ENCODE measurements at places on chromosomes 2 and 18. TPM values are rescaled to one million over a fixed set of nuclear protein-coding genes. Genes with fewer than 3 reads are reported as not detected.

GRCh38 chr18:46028536-46028891 is 43.5 kb downstream of the PSTPIP2 start:
- H3K4me3 ChIP-seq = peak overlapping the region; percentile 83
- peaks cover 38% of the 10 kb centered on the region for H3K27me3 ChIP-seq
- peak overlapping the region; percentile 17 for H3K27ac ChIP-seq

- H3K27me3 ChIP-seq = no peaks in the 10 kb centered on the region
- no peaks in the 10 kb centered on the region for H3K36me3 ChIP-seq
- H3K4me1 ChIP-seq = peaks cover 58% of the 10 kb centered on the region
- no peak overlapping the region for H3K27ac ChIP-seq
- H3K4me3 ChIP-seq = no peak overlapping the region
Measured at GRCh38 chr2:31081492-31081891, 56.7 kb downstream of the GALNT14 start.

DNA sequence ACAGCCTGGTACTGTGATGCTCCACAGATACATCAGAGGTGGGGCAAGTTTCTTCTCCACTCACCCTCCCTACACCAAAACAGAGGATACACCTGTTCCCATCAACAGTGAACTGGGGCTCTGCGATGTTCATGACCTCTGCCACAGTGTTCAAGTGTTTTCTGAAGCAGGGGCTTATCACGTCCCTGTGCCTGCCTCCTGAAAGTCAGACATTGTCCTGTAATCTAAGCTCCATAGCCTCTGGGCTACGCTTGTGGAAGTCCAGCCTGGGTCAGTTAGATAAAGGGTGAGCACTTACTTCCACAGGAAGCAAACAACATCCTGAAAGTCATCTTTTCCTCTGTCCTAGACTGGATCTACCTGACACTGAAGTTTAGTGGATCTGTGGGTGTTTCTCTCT is 20.2 kb upstream of the MRO start:
- no peak for DNase-seq
- no peak overlapping the region for H3K4me3 ChIP-seq
- no peak overlapping the region for H3K27ac ChIP-seq
- peaks cover 32% of the 10 kb centered on the region for H3K4me1 ChIP-seq
- H3K36me3 ChIP-seq = no peaks in the 10 kb centered on the region
- no peaks in the 10 kb centered on the region for H3K27me3 ChIP-seq

DNA sequence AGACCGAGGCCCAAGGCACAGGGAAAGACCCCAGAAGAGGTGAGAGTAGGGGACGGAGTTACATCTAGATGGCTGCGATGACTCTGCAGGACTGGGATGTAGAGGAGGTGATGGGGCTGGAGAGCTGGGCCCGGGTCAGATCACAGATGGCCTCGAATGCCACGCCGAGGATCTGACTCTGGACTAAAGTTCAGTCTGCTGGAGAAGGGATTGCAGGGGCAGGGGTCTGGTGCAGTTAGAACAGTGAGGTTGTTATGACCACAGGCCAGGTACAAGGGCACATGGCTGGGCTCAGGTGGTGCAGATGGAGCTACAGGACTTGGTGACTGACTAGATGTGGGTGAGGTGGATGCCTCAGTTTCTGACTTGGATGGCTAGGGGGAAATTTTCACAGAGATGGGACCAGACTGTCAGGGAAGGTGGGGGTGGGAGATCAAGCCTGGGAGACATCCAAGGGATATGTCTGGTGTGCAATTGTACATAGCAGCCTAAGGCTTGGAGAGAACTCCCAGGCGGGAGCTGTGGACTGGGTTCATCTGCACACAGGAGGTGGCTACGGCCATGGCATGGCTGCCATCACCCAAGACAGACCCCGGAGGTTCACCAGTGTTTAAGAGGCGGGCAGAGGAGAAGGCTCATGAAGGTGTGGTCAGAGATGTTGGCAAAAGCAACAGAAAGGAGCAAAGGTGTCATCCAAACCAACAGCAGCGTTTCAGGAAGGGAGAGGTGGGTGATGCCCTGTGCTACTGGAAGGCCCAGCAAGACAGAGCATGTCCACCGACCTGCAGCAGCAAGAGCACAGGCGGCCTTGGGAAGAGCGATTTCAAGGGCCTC is 66.9 kb downstream of the CIB4 start:
- no peak overlapping the region for H3K27ac ChIP-seq
- H3K4me3 ChIP-seq = no peak overlapping the region
- peaks cover 11% of the 10 kb centered on the region for H3K36me3 ChIP-seq
- no peaks in the 10 kb centered on the region for H3K4me1 ChIP-seq
- DNase-seq = no peak
- H3K27me3 ChIP-seq = no peaks in the 10 kb centered on the region

RAB17 gene
- total RNA-seq = 38.3 TPM

KCNIP3 gene
- 1.1 TPM for total RNA-seq

REL gene
- 23.4 TPM for total RNA-seq

DNA sequence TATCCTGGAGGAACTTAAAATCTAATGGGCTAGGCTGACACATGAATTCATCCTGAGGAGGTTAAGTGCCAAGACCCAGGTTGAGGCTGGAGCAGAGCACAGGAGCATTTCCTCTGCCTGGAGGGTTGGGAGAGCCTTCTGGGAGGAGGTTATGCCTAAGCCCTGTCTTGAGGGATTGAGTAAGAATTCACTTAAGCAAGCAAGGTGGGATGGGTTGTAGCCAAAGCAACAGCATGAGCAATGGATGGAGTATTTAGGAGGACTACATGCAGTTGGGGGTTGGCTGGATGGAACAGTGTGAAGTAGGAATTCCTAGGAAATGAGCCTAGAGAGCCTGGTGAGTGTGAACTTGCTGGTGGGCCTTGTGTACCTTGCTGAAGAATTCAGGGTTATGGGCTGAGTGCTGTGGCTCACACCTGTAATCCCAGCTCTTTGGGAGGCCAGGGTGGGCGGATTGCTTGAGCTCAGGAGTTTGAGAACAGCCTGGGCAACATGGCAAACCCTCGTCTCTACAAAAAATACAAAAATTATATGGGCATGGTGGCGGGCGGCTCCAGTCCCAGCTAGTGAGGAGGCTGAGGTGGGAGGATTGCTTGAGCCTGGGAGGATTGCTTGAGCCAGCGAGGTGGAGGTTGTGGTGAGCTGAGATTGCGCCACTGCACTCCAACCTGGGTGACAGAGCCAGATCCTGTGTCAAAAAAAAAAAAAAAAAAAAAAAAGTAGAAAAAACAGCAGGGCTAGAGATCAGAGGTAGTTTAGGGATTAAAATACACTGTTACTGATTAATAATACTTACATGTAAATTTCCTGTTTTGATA is 22.2 kb downstream of the TANC1 start:
- no peak for DNase-seq
- no peaks in the 10 kb centered on the region for H3K36me3 ChIP-seq
- peaks cover 61% of the 10 kb centered on the region for H3K4me1 ChIP-seq
- H3K4me3 ChIP-seq = no peak overlapping the region
- peak overlapping the region; percentile 10 for H3K27ac ChIP-seq

- H3K4me1 ChIP-seq = no peaks in the 10 kb centered on the region
- H3K36me3 ChIP-seq = no peaks in the 10 kb centered on the region
- H3K27me3 ChIP-seq = no peaks in the 10 kb centered on the region
- no peak overlapping the region for H3K4me3 ChIP-seq
- no peak for DNase-seq
Measured at GRCh38 chr2:103991591-103991990, 862.3 kb upstream of the POU3F3 start.

- peaks cover 24% of the 10 kb centered on the region for H3K27me3 ChIP-seq
- H3K27ac ChIP-seq = no peak overlapping the region
- H3K4me1 ChIP-seq = no peaks in the 10 kb centered on the region
Measured at GRCh38 chr18:25464227-25464626, 112.3 kb upstream of the ZNF521 start.

DNA sequence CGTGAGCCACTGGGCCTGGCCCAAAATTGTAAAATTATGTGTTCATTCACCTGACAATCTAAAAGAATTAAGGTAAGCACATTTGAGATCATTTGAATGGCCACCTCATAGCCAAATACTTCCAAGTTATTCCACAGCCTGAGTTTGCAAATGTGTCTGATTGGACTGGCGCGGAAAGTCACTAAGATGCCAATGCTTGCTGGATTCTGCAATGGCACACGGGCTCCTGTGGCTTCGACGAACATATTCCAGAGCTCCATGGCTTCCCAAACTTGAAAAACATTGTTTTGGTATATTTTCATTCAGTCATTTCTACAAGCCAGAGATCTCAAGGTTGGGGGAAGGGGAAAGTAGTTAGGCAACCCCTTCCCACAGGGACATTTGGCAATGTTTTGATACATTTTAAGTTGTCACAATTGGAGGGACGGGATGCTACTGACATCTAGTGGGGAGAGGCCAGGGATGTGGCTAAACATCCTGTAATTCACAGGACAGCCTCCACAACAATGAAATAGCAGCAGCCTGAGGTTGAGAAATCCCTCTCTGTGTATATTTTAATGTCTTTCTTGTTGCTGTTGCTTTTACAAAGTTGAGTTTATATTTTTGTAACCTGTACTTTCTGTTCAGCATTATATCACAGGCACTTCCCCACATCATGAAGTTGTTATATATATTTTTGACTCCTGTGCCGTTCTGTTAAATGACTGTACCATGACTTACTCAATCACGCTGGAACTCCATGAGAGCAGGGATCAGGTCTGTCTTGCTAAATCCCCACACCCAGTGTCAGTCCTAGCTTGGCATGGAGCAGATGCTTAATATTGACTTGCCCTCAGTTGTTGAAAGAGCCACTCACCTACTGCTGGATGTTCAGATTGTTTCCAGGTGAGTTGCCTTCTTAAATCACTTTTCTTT is 56.9 kb downstream of the COL4A4 start:
- peaks cover 3% of the 10 kb centered on the region for H3K36me3 ChIP-seq
- H3K4me3 ChIP-seq = no peak overlapping the region
- no peaks in the 10 kb centered on the region for H3K4me1 ChIP-seq
- H3K27me3 ChIP-seq = no peaks in the 10 kb centered on the region

IL1A gene
- 6.4 TPM for total RNA-seq

DNA sequence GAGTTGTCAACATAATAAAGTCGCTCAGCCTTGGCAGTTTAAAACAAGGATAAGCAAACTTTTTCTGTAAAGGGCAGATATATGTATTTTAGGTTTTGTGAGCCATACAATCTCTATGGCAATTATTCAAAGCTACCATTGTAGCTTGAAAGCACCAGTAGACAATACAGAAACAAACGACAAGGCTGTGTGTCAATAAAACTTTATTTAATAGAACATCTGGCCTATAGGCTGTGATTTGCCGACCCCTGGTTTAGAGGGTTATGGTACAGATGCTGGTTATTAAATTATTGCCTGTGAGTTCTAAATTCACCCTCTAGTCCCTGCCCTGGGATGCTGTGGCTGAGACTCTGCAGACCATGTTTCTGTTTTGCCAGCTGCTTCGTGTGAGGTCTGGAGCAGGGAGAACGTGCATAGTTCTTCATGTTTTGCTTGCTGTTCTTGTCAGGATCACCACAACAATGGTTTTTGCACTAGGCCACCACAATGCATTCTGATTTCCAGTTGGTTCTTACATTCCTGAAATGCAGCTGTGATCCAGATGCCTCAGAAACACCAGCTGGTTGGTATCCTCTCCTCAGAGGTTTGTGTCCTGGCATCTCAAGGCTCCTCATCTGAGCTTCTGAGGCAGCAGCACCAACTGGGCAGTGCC is 46.6 kb downstream of the ICOS start:
- H3K4me3 ChIP-seq = no peak overlapping the region
- no peak for DNase-seq
- no peaks in the 10 kb centered on the region for H3K4me1 ChIP-seq
- no peak overlapping the region for H3K27ac ChIP-seq
- no peaks in the 10 kb centered on the region for H3K36me3 ChIP-seq

- no peak overlapping the region for H3K4me3 ChIP-seq
- H3K27ac ChIP-seq = no peak overlapping the region
- no peaks in the 10 kb centered on the region for H3K27me3 ChIP-seq
- no peaks in the 10 kb centered on the region for H3K4me1 ChIP-seq
- H3K36me3 ChIP-seq = no peaks in the 10 kb centered on the region
- no peak for DNase-seq
Measured at GRCh38 chr2:174836995-174837390, 72.7 kb upstream of the CHRNA1 start.

DNA sequence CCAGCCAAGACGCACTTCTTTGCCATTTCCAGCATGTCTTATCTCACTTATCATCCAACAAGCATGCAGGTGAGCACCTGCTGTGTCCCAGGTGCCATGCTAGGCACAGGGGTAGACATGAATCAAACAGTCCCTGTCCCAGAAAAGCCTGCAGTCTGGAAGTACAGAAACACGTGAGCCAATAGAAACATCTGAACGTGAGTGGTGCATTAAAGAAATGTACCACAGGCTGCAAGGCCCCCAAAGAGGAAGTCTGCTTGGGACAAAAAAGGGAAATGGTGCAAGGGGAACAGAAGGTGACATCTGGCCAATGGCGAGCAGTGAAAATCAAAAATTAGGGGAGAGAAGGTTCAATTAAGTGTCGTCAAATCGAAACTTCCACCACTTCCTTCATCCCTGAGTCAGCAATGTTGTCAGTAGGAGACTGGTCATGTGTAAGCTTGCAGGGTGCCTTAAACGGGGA is 17.6 kb upstream of the TMEM247 start:
- H3K36me3 ChIP-seq = no peaks in the 10 kb centered on the region
- H3K27ac ChIP-seq = no peak overlapping the region
- no peak overlapping the region for H3K4me3 ChIP-seq
- no peak for DNase-seq
- H3K27me3 ChIP-seq = no peaks in the 10 kb centered on the region

All from Calu3 (cell line).